Dermis microvascular lymphatic vessel endothelial cell (primary cell): ENCODE measurements at places on chromosomes 1 and 21. TPM values are rescaled to one million over a fixed set of nuclear protein-coding genes. Genes with fewer than 3 reads are reported as not detected.

The CYP4Z1 gene
- total RNA-seq, result under 0.01 and 0.13 TPM in 2 replicates

The AK5 gene
- total RNA-seq, result 13.3 and 39.7 TPM in 2 replicates

The ATAD3C gene
- total RNA-seq, result 0.39 and 0.89 TPM in 2 replicates

The SLC5A9 gene
- under 0.01 and 0.13 TPM in 2 replicates for total RNA-seq

The LTN1 gene
- 17.8 and 19.6 TPM in 2 replicates for total RNA-seq

GRCh38 chr1:224880593-224881307 is 48.7 kb upstream of the DNAH14 start:
- no peak for DNase-seq

DNA sequence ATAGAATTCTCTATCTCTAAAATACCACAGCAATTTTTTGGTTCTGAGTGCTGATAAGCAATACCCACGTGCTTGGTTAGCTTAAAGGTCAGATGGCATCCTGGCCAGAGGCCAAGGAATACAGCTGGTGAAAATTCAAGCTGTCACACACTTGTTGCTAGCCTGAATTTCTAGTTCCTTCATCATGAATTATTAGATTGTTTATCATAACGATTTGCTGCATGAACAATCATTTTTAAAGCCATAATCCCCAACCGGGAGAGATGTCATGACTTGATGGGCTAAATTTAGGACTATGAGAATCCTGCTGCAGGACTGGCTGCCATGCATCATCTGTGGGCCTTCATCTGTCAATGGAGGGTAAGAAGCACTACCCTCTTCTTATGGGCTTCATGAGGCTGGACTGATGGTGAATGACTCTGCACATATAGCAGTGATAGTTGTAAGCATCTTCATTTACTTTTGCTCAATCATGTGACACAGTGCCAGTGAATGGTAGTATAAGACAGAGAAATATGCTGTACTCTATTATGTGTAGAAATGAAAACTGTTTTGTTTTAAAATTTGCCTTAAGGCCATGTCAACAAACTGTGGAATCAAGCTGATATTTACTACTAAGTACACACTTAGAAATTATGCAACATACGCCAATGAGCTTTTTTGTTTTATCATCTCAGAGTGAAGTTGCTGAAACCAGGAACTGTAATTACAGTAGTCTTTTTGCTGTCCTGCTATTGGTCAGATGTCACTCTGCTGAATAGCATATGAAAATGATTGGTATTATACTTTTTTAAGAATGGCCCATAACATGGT is 80.5 kb upstream of the RALGPS2 start:
- peak; percentile 90 for DNase-seq

DNA sequence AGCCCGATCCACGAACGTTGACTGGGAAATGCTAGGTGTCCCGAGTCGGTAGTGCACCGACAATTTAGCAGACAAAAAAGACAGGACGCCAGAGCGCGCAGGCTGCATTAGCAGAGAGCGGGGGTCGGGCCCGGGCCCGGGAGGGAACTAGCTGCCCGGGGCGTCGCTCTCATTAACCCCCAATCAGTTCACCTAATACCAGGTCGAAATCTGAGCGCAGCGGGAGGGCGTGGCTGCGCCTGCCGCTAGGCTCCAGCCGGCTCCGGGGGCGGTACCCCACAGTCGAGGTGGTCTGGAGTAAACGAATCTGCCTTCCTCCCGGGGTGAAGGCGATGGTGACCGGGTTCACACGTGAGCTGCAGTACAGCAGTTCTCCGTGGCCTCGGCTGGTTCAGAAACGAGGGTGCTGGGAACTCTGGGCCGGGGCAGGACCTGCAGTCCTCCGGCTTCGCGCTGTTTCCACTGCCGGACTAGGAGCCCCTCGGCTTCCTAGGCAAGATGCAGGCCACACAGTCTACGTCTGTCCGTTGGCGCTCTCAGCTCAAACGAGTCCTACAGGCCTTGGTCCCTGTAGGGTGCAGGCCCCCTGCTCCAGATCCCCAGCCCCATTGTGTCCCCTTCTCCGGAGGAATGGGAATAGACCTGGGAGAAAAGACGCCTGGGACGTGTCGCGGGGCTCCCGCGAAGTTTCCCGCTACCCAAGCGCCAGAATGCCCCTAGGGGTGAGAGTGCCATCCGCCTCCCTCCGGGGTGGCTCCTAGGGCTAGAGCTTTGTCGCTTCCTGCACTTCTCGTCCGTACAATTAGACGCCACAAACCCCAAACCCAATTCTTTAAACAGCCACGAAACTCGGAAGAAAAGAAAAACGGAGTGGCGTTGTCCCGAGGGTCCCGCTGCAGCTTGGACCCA is 2.0 kb downstream of the GFI1 start:
- DNase-seq, result no peak

- no peak for DNase-seq
Measured at GRCh38 chr1:20480951-20481617, 4.9 kb downstream of the CAMK2N1 start.

- DNase-seq, result no peak
Measured at GRCh38 chr1:228833911-228834688, 98.8 kb downstream of the RHOU start.

DNA sequence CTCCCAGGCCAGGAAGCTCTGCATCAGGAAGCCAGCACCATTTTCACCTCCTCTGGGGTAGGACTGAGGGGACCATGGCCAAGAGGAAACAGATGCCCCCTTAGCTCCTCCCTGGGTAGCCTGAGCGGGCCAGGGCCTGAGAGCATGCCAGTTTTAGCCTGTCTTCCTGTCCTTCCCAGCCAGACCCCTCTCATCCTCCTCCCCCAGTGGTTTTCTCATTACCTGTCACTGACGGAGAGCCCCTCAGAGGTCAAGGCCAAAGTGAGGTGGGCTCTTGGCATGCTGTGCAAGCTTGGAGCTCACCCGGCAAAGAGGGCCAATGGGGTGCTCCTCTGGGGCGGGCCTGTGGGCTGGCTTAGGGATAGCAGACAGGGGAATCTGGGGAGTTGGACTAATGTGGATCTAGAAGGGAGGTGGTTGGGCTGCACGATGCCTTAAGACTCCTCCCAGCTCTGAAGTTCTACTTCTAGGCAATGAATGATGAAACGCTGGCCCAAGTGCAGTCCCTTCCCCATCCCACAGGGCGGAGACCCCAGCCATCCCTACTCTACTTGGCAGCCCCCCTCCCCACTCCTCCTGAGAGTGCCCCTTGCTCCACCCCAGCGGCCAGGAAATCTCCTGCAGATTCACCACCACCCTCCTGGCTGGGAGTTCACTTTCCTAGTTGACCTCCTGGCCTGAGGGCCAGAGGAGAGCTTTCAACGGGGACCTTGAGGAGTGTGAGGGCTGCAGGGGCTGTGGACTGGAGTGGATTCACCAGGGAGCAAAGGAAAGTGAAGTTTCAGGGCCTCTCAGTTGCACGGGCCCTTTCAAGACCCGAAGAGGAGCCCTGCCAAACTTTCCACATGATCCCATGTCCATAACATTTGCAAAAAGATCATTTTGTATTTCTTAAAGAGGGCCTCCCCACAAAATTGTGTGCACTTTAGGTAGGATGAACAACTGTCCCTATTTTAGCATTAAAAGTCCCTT is 9.4 kb upstream of the LMNA start:
- DNase-seq, result peak; percentile 74

DNA sequence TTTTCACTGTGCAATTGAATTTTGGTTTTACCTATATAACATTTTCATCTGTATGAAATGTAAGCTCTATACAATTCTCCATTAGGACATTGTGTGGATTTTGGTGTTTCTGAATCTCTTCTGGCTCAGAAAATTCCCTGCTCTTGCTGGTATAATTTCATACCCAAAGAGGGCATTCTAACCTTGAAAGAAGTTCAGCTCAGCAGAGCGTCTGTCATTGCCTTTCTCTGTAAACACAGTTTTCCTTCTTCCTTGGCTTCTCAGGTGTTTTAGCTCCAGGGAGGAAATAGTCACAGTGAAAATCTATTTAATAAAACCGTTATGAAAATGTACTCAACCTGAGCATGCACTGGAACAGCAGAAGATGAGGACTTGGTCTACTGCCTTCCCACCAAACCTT is 16.0 kb downstream of the DISC1 start:
- no peak for DNase-seq

GRCh38 chr1:8663915-8664329 is 153.5 kb downstream of the RERE start:
- no peak for DNase-seq

DNA sequence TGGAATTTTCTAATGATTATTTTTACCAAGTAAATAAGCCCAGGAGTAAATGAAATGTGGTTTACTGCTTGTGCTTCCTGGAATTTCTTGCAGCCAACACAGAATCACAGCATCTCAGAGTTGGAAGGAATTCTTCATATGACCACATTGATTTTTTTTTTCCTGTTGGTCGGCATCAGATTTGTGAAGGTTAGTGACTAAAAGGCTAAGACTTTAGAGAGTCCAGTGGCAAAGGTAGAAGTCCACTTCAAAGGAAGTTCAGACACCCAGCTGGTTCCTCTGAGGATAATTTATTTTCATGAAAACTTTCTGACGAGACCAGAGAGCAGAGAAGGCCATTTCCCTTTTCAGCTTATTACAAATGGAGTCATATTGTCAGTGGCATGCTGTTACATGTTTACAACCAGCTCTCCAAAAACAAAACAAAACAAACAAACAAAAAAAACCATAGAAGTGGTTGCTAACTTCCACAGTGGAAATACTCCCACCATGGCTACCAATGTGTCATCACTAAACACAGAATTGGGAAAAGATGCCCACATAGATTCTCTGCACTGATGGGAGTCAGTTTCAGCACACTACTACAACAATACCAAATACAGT is 77.2 kb upstream of the CDC42BPA start:
- peak; percentile 1 for DNase-seq

DNA sequence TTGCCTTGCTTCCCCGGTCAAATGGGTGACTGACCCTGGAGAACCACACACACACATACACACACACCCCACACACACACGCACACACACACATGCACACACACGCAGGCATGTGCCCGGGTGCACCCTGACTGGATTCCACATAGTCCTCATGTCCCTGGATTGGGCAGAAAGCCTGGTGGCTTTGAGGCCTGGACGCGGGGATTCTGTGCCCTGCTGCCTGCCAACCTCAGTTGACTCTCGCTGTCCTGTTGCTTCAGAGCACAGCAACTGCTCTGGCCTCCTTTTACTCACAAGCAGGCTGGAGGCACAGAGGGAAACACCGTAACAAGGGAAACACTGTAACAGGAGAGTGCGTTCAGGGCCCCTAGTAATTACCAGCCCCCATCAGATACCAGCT is 6.4 kb downstream of the RORC start:
- no peak for DNase-seq

DNA sequence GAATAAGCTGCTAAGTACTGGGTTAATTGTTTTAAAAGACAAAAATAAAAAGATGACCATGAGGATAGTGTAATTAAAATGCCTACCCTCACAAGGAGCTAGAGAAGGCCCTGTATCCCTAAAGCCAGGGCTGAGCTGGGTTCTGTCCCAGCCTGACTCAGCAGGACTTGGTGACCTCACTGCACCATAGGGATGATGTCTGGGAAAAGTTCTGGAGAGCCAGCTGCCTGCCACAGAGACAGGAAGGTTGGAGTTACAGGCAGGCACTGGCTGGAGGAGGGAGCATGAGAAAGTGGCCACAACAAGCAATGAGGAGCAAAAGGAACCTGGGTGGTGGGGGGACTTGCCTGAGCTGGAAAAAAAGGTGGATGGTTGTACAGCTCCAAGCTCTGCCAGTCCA is 5.7 kb upstream of the TNR start:
- DNase-seq, result no peak

DNA sequence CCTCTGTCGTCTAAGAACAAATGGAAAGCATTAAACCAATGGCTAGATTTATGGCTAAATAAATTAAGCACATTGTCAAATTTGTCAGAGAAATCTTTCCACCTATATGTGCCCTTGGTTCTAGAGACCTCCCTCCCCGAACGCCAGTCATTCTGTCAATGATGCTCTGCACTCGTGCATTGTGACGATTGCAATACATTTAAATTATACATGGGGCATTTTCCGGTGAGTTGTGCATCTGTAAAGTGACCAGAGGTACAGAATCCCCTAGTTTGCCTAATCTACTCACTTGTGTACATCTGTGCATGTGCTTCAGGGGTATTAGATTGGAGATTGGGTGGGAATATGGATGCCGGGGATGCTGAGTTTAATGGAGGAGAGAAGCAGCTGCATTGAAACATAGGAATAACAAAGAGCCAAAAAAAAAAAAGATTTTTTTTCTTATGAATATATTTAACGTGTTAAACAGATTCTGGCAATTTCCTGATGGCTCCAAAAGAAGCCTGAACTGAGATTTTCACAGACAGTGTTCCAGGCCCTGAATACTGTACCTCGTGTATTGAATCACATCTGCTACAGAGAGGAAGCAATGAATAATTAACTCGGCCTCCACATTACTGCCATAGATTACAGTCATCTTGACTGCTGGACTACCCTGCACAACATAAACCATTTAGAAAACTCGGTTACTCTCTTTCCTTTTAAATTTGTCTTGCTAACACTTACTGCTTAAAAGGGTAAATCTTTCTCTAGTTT is 149.0 kb upstream of the C1orf87 start:
- DNase-seq, result no peak

- no peak for DNase-seq
Measured at GRCh38 chr1:232227306-232227705, 402.6 kb downstream of the SIPA1L2 start.

DNA sequence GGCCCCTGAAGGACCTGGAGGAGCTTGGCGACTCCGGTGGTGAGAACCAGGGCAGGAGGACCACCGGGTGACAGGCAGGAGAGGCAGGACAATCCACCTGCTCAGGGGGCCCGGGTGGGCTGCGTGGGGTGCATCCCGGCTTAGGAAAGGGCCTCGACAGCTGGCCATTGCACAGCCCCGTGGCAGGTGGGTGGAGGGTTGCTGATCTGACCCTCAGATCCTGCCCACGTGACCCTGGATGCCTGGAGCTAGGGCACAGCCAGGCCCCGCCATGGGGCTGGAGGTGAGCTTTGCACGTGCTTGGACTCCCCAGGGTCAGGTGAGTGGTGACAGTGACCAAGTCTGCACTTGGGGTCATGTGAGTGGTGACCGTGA is 35.5 kb upstream of the SLC19A1 start:
- DNase-seq, result no peak

DNA sequence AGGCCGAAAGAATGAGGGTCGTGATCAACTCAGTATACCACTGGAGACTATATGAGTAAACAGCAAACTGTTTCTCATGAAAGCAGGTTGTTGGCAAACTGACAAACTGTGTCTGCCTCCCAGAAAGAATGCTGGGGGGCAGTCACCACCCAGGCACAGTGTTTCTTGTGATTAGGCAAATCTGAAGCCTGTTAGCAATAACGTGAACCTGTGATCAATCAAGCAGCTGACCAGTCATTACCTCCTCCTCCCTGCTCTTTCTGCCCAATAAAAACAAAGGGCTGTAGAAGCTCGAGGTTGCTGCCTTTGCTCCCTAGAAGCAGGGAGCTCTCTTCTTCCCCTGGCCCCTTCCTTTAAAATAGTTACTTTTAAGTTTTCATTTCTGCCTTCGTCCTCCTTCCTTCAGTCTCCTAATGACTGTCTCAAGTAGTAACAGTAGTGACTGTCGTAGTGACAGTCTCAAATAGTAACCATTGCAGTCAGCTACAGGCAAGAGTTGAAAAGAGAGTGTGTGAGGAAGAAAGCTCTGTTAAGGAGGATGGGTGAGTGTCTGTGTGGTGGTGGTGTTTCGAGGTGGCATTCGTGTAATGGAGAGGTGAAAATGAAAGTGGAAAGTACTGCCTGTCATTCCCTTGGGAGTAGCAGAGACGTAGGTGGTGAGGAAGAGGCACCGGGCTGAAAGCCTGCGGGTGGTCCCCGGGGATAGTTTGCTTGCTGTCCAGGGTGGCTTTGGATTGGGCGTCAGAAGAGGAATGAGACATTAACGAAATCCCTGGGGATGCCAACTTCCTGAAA is 14.5 kb downstream of the HHAT start:
- DNase-seq, result no peak
